ENCODE measurements at places on chromosomes 5 and 9. TPM values are rescaled to one million over a fixed set of nuclear protein-coding genes. Genes with fewer than 3 reads are reported as not detected.
A peak's percentile ranks its signal among the peaks of the same experiment; 100 is the strongest.

DNA sequence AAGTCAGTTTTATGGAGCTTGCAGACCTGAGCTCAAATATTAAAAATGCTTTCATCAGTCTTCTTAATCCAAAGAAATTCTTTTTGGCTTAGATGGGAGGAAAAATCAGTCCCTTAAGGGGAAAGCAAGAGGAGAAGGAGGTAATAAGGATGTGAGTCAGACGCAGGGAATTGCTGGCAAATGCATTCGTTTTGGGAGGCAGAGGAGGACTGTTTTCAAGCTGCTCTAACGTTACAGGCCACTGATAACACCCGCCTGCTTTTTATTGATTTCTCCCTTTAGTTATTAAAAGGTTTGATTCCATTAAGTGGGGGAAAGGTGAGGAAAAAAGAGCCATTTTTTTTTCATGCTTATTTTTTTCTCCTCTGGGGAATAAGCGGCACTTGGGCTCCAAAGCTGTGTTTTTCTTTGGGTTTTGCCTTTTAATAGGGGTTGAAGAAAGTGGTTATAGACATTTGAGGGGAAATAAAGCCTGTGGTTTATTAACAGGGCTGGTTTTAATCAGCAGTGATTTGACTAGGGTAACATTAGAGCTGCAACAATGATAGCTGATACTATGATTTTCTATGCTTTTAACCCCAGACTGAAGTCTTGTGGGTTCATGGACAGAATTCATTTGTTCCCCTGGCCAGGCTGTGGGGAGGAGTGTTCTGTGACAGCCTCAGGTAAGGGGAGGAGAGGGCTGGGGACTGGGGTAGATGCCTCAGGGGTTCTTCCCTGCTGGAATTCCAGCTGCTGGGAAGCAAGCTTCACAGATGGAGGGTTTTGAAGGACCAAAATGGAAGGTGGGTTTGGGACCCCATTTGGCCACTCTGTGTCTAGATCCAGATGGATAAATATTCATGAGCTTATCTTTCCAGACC, 225.2 kb downstream of the GAS1 start:
- no peak for DNase-seq

GRCh38 chr9:88926781-88927505, 64.3 kb upstream of the S1PR3 start:
- no peak for DNase-seq

DNA sequence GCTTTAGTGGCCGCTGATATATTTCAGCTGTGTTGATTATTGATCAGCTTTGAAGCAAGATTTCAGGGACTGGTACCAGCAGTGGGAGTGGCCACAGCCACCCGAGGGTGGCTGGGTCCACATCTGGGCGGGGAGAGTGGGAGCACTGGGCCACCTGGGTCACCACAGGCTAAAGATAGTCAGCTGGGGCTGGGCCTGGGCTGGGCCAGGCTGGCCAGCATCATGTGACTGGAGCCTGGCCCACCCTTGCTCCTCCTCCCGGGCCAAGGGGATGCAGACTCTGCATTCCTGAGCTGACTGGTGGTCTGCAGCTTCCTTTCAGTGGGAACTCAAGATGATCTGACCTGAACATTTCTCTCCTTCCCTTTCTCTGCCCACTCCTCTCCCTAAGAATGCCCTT, 27.1 kb downstream of the LARP1 start:
- no peak for DNase-seq

DNA sequence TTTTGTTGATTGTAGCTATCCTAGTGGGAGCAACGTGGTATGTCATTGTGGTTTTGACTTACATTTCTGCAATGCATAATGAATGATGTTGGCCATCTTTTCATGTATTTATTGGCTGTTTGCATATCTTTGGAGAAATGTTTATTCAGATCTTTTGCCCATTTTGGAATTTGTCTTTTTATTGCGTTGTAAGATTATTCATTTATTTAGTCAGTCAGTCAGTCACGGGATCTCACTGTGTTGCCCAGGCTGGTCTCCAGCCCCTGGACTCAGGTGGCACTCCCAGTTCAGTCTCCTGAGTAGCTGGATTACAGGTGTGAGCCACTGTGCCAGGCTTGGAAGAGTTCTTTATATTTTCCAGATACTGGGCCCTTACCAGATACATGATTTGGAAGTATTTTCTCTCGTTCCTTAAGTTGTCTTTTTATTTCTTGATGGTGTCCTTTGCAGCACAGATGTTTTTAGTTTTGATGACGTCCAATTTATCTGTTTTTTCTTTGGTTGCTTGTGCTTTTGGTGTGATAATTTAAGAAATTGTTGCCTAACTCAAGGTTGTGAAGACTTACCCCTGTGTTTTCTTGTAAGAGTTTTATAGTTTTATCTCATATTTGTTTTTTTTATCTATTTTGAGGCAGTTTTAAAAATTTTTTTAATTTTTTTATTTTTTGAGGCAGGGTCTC, 67.1 kb downstream of the EHMT1 start:
- no peak for DNase-seq

GRCh38 chr5:123874600-123875201, 362.7 kb downstream of the CSNK1G3 start:
- no peak for DNase-seq

DNA sequence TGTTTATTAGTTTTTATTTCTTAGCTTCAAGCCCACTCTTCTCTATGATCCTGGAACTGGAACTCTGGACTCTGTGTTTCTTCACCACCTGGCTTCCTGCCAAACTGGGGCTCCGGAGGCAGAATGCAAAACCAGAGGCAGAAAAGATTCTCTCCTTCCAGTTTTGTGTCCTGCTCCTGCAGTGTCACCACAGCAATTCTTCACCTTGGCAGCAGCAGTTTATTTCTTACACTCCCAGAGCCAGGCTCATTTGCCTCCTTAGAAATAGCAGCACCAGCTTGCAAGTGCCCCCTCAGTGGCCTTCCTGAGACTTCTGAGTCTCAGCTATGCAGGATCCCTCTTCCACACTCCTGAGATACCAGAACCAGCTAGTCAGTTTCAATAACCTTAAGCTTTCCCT, 26.7 kb upstream of the CAMK4 start:
- DNase-seq = no peak

- DNase-seq = no peak
These were observed 71.7 kb upstream of the WWC1 start for GRCh38 chr5:168219515-168220410.

DNA sequence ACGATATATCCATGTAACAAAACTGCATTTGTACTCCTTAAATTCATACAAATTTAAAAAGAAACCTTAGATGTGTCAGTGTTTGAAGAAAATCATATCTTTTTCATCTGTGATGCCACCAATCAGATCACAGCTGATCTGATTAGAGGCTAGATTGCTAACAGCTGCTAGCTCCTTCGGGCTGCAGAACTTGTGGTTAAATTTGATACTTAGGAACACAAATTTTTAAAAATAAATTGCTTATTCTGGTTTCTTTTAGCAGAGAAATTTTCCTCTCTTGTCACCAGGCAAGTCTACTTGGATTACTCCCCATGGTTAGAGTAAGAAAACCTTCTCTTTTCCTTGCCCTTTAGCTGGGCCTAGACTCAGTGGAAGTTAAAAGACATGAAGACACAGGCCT, 94.6 kb upstream of the RANBP6 start:
- no peak for DNase-seq

DNA sequence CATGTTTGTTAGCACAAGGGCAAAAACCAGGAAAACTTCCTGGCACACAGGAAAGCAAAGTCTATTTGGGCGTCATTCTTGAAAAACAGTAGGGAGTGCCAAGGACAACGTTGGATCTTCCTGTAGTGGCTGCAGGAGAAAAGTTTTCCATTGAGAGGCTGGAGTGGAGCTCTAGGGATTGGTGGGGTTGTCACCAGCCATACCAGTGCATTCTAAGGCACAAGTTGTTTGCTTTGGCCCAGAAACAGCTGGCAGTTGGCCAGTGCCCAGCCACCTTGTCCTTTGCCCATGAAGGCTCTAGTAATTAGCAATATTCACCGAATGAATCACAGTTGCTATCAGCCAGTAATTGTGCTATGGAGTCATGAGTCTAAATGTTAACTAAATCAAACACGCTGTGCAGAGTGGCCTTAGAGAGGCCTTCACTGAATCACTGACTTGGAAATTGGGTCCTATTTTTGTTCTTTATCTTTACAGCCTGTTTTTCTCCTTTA, 26.4 kb downstream of the TNFSF15 start:
- no peak for DNase-seq

- no peak for DNase-seq
These were observed 53.6 kb downstream of the C9orf50 start for GRCh38 chr9:129567329-129567728.

GRCh38 chr9:3059781-3060468, 216.0 kb upstream of the PUM3 start:
- no peak for DNase-seq

GRCh38 chr5:38393636-38394035, 135.3 kb downstream of the EGFLAM start:
- DNase-seq = no peak

DNA sequence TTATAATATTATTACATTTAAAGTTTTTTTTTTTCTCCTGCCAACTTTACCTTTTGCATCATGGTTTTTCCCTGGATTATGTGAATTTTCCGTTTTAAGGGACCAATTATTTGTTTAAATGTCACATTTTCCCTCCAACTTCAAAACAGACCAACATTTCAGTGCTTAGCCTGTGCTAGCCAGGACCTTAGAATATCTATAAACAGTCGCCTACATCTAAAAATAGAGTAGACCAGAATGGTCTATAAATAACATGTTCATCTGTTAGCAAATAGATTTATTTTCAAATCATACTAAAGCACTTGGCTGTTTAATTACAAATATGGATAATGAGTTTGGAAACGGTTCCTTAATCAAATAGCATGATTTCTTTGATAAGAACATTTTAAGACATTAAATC, 192.0 kb downstream of the FBN2 start:
- DNase-seq = no peak

DNA sequence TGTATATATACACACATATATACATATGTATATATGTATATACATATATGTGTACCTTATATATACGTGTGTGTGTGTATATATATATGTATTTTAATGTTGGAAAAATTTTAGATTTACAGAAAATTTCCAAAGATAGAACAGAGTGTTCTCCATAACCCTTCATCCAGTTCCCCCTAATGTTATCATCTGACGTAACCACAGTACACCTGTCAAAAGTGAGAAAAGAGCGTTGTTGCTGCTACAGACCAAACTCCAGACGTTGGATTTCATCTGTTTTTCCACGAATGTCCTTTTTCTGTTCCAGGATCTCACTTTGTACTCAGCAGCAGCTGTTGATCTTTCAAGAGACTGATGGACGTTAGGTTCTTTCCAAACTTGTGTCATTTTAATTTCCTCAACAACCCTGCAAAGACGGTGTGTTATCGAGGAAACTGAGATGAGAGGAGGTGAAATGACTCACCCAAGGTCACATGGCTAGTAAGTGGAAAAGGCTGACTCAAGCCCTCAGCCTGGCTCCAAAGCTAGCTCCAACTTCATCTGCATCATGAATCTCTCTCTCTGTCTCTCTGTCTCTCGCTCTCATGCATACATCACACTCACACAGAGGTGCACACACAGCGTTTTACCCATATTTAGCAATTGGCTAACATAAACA, 17.0 kb upstream of the NTNG2 start:
- peak; percentile 27 for DNase-seq

GRCh38 chr9:27586304-27586703, 13.0 kb upstream of the C9orf72 start:
- DNase-seq = no peak

DNA sequence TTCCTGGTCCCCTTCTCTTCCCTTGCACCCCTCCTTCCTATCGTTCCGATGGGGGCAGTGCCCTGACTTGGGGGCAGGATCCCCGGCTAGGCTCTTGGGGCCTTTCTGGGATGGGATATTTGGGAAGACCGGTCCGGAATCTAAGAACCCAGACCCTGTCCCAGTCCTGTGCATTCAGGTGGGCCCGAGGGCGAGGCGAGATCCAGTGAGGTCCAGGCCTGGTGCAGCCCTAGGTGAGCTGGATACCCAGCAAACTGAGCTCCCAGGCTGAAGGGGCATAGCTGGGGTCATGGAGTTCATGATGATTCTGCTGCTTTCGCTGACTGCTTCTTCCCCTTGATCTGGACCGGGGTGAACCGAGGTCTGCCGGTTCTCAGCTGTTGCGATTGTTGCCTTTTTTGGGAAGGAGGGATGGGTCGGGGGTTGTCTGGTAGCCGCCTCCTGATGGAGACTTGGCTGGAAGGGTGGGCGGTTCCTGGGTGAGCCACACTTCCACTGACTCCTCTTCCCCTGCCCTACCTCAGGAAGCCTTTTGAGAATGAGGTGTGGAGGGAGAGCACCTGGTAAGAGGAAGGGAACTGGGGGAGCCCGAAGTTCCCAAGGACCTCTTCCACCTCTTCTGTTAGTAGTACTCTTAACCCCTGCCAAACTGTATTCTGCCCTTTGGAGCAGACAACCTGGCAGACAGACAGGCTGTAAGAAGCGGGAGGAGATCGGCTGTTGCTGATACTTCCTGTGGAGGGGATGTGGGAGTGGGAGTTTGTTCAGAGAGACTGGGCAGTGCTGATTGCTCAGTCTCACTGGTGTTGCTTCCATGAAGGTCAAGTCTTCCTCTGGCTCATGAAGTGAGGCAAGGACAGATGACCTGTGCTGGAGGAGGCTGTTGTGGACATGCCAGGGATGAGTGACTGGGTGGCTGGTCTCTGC, 1.0 kb downstream of the LRRC8A start:
- no peak for DNase-seq

DNA sequence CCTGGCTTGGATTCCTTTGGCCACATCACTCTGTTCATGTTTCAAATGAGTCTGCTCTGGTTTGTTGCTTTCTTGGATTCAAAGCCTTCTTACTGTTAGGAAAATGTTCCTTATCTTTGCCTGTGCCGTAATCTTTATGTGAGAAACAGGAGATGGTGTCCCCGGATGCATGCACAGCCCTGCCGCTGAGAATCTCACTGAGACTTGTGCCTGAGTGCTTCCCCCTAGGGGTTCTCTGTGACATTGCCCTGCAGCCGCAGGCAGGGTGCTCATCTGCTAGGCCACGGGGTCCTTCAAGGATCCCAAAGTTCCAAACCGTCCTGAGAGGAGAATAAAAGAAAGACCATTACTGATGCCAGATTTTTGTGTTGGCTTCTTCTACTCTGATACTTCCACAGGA, 81.4 kb upstream of the ANKRD55 start:
- no peak for DNase-seq

DNA sequence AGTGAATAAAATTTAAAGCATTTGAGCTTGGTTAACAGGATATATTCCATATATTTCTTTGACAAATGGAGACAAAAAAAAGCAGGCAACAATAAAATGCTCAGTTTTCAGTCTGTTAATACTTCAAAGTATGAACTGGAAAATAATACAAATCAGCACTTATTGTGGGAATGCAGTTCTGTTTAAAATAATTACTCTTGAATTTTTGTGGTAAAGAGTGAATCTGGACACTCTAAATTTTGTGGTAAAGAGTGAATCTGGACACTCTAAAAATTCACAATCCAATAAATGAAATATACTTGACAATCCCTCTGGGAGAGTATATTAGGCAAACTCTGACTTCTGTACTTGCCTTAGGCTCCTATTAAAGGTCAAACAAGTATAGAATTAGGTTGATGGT, 141.9 kb upstream of the RASA1 start:
- DNase-seq = no peak

GRCh38 chr9:882416-882924, 41.0 kb downstream of the DMRT1 start:
- no peak for DNase-seq

FOXD4L4 gene
- total RNA-seq = 0.25 TPM

SPINK6 gene
- total RNA-seq = not detected

HEMGN gene
- total RNA-seq = 1.9 TPM

IL3 gene
- total RNA-seq = not detected

NR5A1 gene
- total RNA-seq = not detected

LECT2 gene
- not detected for total RNA-seq

CDC25C gene
- total RNA-seq = 30.5 TPM

ASB6 gene
- 17.6 TPM for total RNA-seq

C9orf50 gene
- 0.41 TPM for total RNA-seq

CENPH gene
- 71.3 TPM for total RNA-seq

RAD50 gene
- total RNA-seq = 47.7 TPM

ZNF300 gene
- total RNA-seq = 2.2 TPM
